ENCODE measurements at places on chromosomes 12 and 14.

- DNase-seq: no peak
These were observed 16.0 kb upstream of the EVL start for GRCh38 chr14:100049220-100049619.

DNA sequence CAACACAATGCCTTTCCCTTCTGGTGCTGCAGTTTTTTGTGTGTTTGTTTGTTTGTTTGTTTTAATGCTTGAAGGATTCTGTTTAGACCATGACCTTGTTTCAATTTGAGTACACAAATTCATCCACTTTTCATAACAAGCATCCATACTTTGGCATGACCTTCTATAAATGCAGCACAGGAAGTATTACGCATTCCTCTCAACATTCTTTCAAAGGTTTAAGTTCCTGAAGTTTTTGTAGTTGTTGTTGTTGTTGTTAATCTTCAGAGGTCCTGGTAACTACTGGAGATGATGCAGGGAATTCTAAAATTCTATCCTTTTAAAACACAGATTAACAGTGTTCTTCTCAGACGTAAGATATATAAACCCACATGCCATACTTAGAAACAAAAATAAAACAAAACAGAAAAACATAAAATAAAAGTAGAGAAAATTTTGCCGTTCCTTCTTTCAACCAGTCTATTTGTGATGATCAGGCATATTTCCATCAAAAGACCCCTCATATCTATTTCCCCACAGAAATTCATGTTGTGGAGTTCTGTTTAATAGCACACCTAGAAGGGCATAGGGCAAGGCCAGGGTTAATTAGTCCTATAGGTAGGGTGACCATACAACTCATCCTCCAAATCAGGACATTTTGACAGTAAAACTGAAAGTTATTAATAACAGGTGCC lies 529.9 kb downstream of the NOVA1 start:
- DNase-seq: no peak

DNA sequence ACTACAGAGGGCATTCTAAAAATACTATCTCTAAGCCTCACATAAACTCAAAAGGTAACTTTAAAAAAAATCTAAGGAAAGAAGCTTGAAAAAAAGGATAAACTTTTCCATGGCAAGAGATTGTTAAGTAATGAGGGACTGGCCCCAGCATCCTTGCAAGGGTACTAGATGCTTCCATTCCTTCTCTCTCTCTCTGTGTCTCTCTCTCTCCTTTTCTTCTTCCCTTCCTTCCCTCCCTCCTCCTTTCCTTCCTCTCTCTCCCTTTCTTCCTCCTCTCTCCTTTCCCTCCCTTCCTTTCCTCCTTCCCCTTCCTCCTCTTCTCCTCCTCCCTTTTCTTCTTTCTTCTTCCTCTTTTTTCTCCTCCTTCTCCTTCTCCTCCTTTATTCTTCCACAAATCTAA lies 23.8 kb downstream of the CNTN1 start:
- DNase-seq: no peak

DNA sequence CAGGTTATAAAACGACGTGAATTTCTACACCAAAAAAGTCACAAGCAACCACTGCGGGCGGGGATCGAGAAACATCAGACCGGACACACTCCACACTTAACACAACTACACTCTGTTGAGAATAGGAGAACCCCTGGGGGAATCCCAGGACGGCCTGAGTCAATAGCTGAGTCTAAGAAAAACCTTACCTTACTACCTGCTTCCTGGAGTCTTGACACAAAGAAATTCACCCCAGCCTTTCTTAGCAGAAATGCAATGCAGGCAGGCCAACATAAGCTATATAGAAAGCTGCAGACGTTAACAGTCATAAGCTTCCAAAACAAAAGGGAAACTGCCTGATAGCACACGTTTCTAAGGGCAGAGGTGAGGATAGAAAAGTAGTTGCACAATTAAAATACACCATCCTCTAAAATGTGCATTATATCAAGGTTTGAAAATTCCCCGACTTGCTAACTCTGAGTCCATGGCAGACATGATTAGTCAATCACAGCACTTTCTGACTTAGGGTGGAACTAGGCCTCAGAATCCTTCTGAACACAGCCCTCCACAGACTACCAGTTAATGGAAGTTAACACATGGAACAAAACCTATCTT lies 68.0 kb downstream of the CCDC88C start:
- no peak for DNase-seq

DNA sequence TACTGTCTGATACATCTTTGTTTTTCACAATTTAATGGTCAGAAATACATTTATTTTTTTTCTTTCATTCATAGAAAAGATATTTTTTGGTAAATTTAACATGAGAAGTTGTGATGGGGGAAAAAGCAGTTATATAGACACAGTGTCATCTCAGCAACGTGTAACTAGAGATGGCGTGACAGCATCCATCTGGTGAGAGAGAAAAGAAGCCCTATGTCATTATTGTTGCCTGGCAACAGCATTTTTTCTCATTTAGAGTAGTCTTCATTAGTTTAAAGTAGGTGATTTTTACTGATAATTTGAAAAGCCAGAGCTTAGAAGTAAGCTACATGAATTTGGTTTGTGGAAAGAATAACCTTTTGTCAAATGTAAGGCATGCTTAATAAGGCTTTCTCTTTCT lies 128.6 kb downstream of the ACSS3 start:
- DNase-seq: no peak

GRCh38 chr14:23555533-23555881 lies 564 bp upstream of the THTPA start:
- no peak for DNase-seq

GRCh38 chr14:36317650-36318049 lies 2.8 kb downstream of the MBIP start:
- DNase-seq: no peak

DNA sequence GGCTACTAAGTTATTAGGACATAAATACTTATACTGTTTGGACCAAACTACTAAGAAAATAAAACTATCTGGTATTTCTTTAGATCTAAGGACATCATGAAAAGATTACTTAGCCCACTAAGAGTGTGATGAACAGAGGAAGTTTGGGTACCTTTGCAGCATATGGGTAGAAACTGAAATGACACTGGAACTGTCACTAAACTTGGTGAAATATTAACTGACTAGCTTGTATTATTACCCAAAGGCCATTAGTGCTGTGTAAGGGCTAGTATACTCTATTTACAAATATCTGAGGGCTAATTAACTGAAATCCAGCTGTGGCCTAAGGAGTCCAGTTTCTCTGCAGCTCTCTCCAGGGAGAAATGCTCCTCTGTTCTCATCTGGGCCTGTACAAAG lies 45.5 kb downstream of the PAWR start:
- peak; percentile 2 for DNase-seq

GRCh38 chr14:90777830-90778485 lies 38.3 kb downstream of the TTC7B start:
- no peak for DNase-seq

GRCh38 chr14:72558721-72559120 lies 335.2 kb downstream of the DPF3 start:
- DNase-seq: no peak

DNA sequence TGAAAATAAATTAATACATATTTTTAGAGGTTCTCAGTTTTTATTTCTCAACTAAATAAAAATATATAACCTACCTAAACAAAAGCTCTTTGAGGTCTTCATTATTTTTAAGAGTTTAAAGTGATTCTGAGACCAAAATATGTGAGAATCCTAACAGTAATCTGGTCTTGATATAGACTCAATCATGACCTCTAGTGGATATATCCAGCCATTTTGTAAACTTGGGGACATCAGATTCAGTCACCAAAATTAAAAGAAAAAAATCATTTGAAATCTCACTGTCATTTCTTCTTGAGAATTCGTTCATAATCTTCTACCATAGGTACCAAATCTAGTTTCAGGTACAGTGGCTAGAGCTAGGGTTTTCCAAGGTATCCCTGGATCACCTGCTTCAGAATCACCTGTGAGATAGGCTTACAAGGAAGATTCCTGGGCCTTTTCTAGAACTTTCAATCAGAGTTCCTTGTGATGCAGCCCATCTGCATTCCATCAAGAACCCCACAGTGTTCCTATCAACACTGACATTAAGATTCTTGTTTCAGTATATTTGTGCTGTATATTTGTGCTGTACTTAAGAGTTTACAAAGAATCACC lies 214.9 kb downstream of the ADAMTS20 start:
- no peak for DNase-seq

DNA sequence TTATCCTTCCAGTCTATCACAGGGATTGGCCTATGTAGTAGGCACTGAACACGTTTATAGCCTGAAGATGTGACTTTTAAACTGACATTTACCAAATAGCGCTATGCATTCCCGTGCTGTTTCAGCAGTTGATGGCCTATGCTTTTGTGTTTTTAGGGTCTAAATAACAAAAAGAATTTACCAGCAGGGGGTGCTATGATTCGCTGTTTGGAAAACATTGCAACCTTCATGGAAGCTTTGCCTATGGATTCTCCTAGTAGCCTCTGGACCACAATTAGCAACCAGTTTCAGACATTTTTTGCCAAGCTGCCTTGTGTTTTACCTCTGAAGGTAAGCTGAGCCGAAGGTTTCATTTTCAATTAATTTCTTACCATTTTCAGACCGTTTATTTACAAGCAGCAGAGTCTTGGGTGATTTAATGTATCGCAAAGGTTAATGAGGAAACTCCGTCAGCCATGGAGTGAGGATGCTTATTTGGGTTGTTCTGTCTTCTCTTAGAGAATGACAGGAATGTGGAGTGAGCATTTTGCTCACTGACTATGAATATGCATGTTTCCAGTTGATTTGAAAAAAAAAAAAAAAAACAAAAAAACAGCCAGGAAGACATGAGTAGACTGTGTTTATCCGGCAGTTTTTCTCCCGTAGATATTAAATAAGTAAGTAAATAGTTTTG lies 133.1 kb downstream of the PRIMA1 start:
- DNase-seq: no peak

DNA sequence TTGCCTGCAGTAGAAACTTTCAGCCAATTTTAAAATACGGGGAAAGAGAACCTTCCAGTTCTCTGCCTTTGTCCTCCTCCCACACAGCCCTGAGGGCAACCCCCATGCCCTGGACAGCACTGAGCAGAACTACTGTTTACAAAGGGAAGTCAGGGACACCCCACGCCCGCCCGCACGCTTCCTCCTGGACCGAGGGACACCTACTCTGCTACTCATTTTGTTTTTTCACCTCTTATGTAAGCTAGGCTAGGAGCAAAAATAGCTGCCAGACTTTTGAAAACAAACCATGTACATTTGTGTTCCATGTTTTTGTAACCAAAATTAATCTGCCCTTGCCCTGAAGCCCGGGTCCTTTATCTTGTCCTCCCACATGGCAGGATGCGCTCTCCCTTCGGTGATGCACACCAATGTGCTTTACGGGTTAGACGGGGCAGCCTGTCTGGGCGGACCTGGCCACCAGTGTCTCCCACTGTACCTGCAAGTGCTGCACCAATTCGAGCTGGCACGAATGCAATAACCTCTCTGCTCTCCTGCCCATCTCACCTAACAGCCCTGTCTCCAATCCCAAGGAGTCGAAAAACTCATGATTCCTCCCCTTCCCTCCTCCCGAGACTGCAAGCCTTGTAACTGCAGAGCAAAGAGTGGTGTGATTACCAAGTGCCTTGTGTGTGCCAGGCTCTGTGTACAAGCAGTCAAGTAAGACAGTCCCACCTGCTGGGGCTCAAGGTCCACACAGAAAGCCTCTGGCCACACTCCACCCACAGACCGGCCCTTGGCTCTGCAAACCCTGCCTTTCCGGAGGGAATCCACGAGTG lies 85.2 kb downstream of the CCDC88C start:
- no peak for DNase-seq

DNA sequence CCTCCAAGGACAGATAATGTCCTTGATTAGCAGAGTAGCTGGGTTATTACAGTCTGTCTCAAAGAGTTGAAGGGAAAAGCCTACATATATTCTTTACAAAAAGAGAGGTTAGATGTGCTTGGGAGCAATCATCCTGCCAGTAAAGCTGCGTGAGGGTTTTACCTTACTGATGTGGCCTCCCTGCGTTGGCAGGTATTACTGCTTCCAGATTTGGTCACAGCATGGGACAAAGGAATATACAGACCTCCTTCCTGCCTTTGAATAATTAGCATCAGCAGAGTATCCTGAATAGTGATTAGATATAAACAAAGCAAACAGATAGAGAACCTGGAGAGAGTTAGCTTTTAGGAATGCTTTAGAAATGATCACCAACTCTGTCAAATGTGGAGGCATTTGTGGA lies 69.6 kb downstream of the TMTC2 start:
- no peak for DNase-seq

GRCh38 chr12:450438-450837 lies 9.3 kb upstream of the B4GALNT3 start:
- no peak for DNase-seq

DNA sequence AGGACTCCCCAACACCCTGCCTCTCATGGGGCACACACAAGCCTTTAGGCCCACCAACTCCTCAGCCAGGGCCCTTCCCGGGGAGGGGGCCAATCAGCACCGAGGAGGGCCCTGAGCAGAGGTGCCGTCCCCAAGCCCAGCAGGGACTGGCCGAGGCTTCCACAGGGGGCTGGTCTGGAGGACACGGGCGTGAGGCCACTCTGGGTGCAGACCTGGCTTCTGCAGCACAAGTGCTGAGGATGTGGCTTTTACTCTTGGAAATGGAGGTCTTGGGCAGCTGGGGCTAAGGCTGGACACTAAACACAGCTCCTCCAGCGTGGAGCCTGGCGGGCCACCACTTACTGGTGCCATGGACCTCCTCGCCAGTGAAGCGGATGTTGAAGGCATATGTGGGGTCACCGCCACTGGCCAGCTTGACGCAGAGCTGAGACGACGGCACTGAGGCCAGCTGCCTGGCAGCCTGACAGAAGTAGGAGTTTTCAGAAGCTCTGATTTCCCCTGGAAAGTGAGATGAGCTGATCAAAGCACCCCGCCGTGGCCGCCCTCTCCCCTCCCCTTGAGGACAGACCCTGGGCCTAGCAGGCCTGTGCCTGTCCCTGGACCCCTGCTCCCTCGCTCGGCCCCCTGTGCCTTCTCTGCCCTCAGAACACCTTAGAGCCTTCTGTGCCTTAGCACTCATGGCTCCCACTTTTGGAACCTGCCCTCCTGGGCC lies 44.0 kb downstream of the TRAFD1 start:
- DNase-seq: no peak

- no peak for DNase-seq
These were observed 735.4 kb upstream of the TMEM132C start for GRCh38 chr12:127531542-127531941.

DNA sequence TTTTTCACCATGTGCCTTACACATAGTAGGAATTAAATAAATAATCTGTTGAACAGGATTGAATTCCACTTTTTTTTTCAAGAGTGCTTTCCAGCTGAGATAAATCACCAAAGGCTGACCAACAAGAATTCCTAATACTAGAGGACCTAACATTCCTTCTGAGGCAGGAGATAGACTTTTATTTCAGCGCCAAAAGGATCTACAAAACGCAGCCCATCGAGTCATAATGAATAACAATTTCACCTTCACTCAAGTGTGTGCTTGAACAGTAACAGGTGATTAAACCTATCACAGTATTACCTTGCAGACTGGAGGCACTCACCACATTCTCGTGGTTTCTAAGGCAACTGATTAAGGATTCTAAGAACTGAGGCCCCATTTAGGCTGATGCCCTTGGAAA lies 224.3 kb upstream of the ATP2B1 start:
- DNase-seq: no peak

GRCh38 chr14:23430723-23431085 lies 4.8 kb downstream of the MYH7 start:
- no peak for DNase-seq

GRCh38 chr12:42473130-42473529 lies 116.4 kb downstream of the PRICKLE1 start:
- DNase-seq: no peak

- no peak for DNase-seq
These were observed 445.5 kb downstream of the TMEM121 start for GRCh38 chr14:105971593-105972500.

- no peak for DNase-seq
These were observed 14.4 kb upstream of the SERPINA10 start for GRCh38 chr14:94307410-94307992.
